ENCODE measurements at places on chromosomes 5 and 9. TPM values are rescaled to one million over a fixed set of nuclear protein-coding genes. Genes with fewer than 3 reads are reported as not detected.
A peak's percentile ranks its signal among the peaks of the same experiment; 100 is the strongest.

- no peak for DNase-seq
Measured at GRCh38 chr9:37486616-37487548, 1.1 kb downstream of the POLR1E start.

DNA sequence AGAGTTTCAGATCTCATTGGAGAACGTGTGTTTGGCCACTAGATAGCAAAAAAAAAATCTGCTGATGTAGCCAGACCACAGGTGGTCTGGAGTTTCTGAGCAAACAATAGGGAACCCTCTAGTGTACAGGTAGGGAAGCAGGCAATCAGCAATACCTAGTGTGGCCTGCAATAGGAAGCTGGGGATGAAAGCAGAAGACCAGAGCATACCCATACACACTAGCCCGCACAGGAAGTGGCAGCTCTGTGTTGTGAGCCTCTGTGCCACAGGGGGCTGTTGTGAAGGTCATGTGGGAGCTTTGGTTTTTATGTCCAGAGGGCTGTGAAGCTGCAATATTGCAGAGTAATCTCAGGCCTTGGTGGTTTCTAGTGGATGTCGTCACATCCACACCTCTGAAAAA, 81.2 kb downstream of the MTAP start:
- DNase-seq: peak; percentile 42

DNA sequence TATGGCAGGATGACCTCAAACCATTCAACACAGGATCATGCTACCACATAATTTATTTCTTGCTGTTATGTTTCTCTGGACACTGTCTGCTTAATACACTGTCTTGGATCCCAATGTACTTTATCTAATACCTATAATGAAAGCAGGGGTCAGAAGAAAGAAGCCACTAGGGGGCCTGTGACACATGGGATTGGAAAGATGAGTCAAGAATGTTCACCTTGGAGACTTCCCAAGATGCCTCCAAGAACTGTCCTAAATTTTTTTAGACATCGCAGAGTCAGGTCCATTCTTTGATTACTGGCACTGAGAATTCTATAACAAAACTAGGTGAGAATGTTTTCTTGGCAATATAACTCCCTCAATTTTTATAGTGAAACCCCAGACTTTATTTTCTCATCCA, 305.8 kb upstream of the SMARCA2 start:
- no peak for DNase-seq

GRCh38 chr5:65924366-65925043, 1.9 kb upstream of the ERBIN start:
- DNase-seq: no peak

DNA sequence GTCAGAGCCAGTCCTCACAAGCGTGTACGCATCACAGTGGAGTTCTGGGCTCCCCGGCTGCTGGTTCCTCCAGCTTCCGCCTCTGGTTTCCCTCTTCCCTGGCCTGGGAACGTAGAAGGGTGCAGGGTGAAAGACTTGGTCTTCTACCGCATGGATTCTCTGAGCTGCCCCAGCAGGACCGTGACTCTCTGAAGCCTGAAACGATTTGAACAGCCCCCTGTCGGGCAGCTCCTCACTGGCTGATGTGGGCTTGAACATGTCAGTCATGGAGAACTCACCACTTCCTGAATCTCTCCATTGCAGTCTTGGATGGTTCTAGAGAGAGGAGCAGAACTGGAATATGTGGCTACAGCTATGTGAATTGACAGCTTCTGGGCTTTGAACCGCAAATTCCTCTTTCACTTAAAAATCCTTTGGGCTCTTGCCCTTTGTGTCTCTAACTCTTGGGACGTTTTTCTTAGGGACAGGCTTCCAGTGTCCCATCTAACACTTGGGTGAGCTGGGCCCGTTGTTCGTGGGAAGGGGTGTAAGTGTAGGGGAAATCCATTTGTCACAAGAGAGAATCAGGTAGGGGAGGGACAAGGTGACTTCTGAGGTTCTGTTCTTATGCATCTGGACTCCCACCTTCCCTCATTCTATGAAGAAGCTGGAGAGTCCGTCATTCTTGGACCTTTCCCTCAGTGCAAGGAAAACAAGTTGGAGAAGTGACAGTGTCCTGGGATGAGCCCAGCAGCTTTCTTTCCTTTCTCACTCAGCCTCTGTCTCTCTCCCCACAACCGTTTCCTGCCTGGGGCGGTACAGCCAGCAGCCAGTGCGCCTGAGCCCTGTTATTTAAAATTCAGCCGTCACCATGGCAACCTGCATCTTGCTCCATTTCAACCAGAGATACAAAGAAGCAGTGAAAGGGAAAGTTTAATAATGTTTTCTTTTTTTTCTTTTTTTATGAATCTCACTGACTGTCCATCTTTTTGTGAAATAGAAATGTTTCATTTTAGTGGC, 84.7 kb downstream of the PTTG1 start:
- DNase-seq: peak; percentile 62

GRCh38 chr9:2863831-2864230, 19.9 kb upstream of the PUM3 start:
- no peak for DNase-seq

The PCDHB16 gene
- 8.0 TPM for total RNA-seq

The SCAI gene
- 15.5 TPM for total RNA-seq

The PALM2AKAP2 gene
- 4.0 TPM for total RNA-seq

The PCDHB9 gene
- total RNA-seq: 2.6 TPM

All from H9 (cell line).